NCI-H2081 (cell line): ENCODE measurements at places on chromosomes 7 and 10.

- no peak for DNase-seq
Observed at GRCh38 chr10:804787-805619, 115.5 kb upstream of the DIP2C start.

DNA sequence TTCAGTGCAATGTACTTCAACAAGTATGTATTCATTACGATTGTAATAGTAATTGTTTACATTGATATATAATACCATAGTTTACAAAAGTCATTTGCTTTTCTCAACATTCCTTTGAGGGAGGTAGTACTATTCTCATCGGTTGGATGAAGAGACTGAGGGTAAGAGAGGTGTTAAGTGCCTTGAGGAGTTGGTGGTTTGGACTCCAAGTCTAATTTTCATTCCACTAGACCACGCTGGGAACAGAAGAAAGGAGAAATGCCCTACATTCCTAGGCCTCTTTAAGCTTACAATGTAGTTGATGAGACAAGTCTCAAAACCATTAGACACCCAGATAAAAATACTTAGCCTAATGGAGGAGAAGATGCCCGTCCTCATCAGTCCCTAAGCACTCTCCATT lies 28.6 kb downstream of the CDK1 start:
- no peak for DNase-seq

DNA sequence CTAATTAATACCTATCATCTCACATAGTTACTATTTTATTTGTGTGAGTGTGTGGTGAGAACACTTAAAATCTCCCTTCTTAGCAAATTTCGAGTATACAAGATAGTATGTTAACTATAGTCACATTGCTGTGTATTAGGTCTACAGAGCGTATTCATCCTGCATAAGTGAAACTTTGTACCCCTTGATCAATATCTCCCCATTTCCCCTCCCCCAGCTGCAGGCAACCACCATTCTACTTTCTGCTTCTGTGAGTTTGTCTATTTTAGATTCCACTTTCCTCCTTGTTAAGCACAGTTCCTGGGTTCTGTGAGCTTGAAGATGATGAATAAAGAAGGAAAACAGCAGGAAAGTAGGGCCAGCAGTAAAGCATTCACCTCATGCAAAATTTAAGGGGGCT lies 42.4 kb downstream of the MRPS33 start:
- DNase-seq, result no peak

DNA sequence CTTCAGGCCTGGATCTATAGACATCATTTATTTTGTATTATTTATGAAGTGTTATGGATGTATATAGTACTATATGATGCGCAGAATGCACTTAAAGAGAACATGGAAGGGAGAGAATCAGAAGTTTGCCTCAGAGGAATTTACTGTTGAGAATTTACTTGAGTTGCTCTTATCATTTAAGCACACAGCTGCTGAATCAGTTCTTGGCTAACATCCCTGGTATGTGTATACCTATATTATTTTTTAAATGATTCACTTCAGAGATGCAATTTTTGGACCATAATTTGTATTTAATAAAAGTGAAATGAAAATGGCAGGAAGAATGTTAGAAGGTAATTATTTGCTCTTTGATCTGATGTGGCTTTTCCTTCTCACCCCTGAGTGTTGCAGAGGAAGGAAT lies 191.6 kb downstream of the BICC1 start:
- DNase-seq, result no peak

DNA sequence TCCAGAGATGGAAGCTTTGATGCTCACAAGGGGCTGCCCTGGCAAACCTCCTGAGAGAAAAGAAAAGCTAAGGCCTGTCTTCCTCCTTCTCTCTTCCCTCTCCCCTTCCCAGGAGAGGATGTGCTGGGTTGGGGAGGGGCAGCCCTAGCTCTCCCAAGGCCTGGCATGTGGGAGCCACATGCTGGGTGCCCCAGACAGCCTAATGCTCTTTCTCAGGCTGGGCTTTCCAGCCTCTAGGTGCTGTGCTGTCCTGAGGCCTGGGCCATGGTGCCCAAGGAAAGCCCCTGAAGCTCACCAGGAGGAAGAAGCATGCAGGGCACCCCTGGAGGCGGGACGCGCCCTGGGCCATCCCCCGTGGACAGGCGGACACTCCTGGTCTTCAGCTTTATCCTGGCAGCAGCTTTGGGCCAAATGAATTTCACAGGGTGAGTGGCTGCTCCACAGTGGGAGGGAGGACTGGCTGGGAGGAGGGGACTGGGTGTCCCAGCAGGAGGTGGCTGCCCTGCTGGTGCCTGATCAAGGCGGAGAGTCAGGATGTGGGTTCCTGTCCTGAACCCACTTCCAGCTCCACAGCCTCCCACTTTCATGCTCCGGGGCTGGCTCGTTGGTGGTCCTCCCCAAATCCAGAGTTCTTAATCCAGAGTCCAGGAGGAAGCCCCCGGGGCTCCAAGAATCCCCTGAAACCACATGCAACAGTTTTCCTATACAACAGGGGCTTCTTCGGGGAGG lies 1.7 kb downstream of the CPA5 start:
- DNase-seq, result no peak

DNA sequence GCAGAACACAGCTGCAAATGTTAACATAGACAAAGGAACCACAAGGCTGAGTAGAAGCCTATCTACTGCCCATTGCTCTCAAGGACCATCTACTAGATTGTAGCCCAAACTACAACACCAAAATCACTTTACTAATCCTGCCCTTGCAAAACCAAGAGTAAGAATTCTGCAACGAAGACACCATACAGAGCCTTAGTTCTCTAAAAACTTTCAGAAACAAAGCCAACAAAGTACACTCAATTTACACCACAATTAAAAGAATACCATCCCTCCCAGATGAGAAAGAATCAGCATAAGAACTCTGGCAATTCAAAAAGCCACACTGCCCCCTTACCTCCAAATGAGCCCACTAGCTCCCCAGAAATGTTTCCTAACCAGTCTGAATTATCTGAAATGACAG lies 294.3 kb downstream of the CTNNA3 start:
- DNase-seq, result no peak

DNA sequence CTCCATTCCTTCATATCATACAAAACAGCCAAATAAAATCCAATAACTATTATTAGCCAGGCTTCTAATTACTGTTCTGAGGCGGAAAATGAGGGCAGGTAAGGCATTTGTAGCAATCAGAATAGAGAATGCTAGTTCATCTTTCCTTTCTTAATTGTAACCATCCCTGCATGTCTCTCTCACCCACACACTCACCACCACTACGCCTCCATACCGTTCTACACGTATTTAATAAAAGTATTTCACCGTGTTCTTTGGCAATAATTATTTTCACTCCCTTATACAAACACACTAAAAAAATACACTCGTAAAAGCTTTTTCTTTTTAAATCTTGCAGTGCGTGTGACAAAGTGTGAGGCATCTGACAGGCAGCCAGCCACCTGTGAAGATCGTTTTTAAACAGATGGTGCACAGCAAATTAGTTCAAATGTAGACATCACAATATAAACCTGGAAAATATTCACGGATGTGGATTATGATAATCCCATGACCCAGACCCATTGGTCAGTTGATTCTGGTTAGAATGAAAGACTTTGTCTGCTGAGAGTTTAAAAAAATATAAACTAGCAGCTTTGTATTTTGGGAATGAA lies 653.6 kb downstream of the REEP3 start:
- no peak for DNase-seq

- DNase-seq, result no peak
Observed at GRCh38 chr10:99312501-99312900, 16.7 kb upstream of the CNNM1 start.

DNA sequence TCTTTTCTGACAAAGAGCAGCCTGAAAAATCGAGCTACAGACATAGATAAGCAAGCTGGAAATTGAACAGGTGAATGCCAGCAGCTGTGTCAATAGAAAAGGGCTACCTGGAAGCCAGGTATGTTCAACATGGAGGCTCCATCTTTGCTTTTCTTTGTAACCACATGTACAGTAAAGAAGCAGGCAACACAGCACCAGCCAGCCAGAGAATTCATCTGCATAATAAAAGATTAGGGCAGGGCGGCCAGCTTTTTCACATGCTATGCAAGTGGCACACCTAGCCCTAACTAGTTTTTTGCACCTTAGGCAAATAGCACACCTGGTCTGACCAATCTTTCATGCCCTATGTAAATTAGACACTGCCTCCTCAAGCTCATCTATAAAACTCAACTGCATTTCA lies 25.7 kb downstream of the COG5 start:
- DNase-seq, result peak; percentile 94

- DNase-seq, result no peak
Observed at GRCh38 chr7:76155938-76156337, 45.8 kb upstream of the SRRM3 start.

- DNase-seq, result no peak
Observed at GRCh38 chr10:607545-608185, 81.8 kb downstream of the DIP2C start.

DNA sequence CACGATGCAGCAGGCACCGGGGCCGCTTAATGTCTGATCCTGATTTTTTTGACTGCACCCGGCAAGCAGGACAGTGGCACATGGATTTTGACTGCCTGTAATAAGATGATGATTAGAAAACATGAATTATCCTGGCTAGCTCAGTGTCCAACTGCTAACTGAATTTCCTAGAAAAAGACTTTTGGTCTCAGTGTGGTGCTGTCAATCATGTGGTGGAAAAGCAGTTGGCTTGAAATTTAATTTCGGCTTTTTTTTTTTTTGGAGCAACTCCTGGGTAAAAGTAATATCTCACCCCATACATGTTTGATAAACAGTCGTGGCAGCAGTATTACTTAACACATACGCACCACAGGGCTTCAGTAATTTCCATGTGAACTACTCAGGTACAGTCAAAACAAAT lies 227.7 kb downstream of the FANK1 start:
- DNase-seq, result no peak

- DNase-seq, result no peak
Observed at GRCh38 chr7:139084709-139085108, 24.8 kb downstream of the ZC3HAV1 start.

DNA sequence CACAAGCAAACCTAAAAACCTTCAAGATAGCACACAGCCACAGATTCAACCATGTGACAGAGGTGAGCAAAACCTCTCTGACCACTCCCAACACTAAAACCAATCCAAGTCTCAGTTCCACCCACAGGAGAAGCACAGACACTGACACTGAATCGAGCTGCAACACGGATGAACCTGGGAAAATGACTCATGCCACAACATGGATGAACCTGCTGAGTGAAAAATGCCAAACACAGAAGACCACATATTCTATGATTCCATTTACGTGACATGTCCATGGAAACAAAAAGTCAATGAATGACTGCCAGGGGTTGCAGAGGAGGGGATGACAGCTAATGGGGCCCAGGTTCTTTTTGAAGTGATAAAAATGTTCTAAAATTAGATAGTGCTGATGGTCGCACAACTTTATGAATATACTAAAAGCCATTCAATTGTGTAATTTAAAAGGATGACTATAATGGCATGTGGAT lies 22.0 kb downstream of the CYTH3 start:
- DNase-seq, result no peak

GRCh38 chr10:12181065-12181775 lies 14.5 kb downstream of the NUDT5 start:
- no peak for DNase-seq

- no peak for DNase-seq
Observed at GRCh38 chr10:4190876-4191275, 405.9 kb upstream of the KLF6 start.

GRCh38 chr7:42931447-42931833 lies 534 bp downstream of the PSMA2 start:
- no peak for DNase-seq

DNA sequence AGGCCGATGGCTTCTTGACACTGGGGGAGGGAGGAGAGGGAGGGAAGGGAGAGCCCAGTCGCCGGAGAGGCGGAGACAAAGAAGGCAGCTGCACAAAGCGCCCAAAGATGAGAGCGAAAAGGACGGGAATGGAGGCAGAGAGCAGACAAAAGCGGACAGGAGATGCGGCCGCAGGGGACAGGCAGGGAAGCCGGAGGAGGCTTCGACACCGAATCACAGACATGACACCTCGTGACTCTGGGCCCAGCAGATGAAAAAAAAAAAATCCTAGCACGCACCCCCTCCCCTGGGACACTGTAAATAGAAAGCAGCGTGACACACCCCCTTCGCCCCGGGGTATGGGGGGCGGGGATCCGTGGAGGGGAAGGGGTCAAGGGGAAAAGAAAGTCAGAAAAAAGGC lies 976 bp downstream of the NAT16 start:
- DNase-seq, result peak; percentile 23

DNA sequence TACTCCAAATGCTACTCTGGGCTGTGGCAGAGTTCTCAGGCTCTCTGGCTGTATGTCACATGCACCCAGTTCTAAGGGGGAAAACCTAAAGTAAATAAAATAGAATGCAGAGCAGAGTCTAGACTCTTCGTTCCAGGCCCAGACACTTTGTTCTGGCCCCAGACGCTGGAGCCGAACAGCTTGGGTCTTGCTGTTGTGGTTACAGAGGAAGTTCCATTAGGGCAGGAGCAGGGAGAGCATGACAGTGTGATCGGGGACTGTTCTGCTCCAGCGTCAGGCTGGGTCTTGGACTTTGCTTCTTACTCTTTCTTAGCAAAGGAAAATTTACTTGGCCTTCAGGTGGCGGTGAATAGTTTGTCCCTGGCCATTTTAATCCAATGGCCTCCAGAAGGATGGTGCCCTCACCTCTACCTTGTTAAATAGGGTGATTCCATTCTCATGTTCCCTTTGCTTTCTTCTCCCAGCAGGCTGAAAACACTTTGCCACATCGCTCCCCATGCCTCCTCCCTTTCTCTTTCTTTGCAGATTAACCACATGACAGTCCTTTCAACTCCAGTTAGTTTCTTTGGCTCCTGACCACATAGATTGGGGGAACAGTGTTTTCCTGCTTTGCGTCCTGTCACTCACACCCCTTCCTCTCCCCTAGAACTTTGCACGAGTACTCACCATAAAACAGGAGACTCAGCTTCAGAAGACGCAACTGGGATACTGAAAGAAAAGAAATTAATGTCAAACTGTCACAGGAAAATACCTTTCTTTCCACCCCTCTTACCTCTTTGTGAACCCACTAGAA lies 730.8 kb downstream of the SUGCT start:
- DNase-seq, result no peak

GRCh38 chr10:86370006-86370585 lies 3.5 kb upstream of the GRID1 start:
- no peak for DNase-seq

- DNase-seq, result peak; percentile 42
Observed at GRCh38 chr10:119206603-119207365, 587 bp upstream of the GRK5 start.

- DNase-seq, result no peak
Observed at GRCh38 chr10:11608159-11609013, 3.1 kb downstream of the USP6NL start.

- DNase-seq, result no peak
Observed at GRCh38 chr10:79349072-79349491, 1.8 kb downstream of the PPIF start.
